ENCODE measurements at places on chromosomes 6 and 20. TPM values are rescaled to one million over a fixed set of nuclear protein-coding genes. Genes with fewer than 3 reads are reported as not detected.

DNA sequence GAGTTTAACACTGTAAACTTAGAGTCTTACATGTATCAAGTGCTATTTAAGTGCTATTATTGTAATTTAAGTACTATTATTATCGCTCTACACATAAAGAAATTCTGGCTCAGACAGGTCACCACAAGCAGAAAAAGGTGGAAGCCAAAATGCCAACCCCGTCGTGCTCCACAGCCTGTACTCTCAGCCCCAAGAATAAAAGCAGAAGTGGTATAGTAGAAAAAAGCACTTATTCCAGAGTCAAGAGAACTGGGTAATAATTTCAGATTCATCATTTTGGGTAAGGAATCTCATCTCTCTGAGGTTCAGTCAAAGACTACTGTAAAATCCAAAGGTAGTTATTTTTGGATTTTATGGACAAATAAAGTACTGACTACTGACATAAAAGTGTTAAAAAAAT is 943 bp downstream of the ZUP1 start:
- peaks cover 11% of the 10 kb centered on the region for H3K4me1 ChIP-seq
- H3K36me3 ChIP-seq: no peaks in the 10 kb centered on the region
- no peak overlapping the region for H3K27ac ChIP-seq
- DNase-seq: no peak
- no peaks in the 10 kb centered on the region for H3K27me3 ChIP-seq

DNA sequence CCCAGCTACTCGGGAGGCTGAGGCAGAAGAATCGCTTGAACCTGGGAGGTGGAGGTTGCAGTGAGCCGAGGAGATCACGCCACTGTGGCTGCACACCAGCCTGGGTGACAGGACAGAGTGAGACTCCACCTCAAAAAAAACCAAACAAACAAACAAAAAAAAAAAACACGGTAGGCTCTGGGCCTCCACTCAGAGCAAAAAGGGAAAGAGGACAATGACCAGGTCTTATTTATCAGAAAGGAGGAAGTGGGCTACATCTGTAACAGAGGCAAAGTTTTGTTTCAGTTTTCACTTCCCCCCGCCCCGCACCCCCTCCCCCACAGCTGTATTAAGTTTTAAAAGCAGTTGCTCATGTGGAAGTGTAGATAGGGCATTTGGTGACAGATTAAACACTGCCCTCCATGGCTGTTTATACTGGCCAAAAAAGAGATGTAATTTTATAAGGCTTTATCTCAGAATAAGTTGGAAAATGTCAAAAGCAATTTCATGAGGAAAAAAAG is 114.6 kb downstream of the RCAN2 start:
- no peak overlapping the region for H3K4me3 ChIP-seq
- no peak overlapping the region for H3K27ac ChIP-seq
- H3K27me3 ChIP-seq: no peaks in the 10 kb centered on the region

GRCh38 chr20:59230385-59230784 is 66.8 kb downstream of the ZNF831 start:
- no peak for DNase-seq
- H3K4me1 ChIP-seq: no peaks in the 10 kb centered on the region
- no peaks in the 10 kb centered on the region for H3K36me3 ChIP-seq
- no peak overlapping the region for H3K27ac ChIP-seq
- H3K4me3 ChIP-seq: no peak overlapping the region
- H3K27me3 ChIP-seq: no peaks in the 10 kb centered on the region

GRCh38 chr20:53899351-53900167 is 170.8 kb downstream of the BCAS1 start:
- no peaks in the 10 kb centered on the region for H3K27me3 ChIP-seq
- no peaks in the 10 kb centered on the region for H3K36me3 ChIP-seq
- H3K4me1 ChIP-seq: peaks cover 15% of the 10 kb centered on the region
- H3K4me3 ChIP-seq: no peak overlapping the region

- H3K27ac ChIP-seq: no peak overlapping the region
- no peak for DNase-seq
- no peaks in the 10 kb centered on the region for H3K27me3 ChIP-seq
- peaks cover 14% of the 10 kb centered on the region for H3K4me1 ChIP-seq
- no peak overlapping the region for H3K4me3 ChIP-seq
- no peaks in the 10 kb centered on the region for H3K36me3 ChIP-seq
Measured at GRCh38 chr6:25277857-25278256, 1.3 kb upstream of the CARMIL1 start.

DNA sequence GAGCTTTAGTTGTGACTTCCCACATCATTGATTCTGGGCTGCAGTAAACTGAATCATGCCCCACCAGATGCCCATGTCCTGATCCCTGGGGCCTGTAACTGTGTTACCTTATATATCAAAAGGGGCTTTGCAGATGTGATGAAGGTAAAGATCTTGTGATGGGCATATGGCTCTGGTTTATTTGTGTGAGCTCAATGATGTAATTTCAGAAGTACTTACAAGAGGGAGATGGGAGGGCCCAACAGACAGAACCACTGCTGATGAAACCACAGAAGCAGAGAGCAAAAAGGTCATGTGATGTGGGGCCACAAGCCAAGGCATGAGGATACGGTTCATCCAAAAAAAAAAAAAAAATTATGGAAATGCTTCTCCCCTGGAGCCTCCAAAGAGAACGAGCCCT is 118.7 kb downstream of the TOX2 start:
- H3K36me3 ChIP-seq: no peaks in the 10 kb centered on the region
- H3K4me3 ChIP-seq: no peak overlapping the region
- H3K4me1 ChIP-seq: no peaks in the 10 kb centered on the region

- no peak overlapping the region for H3K27ac ChIP-seq
- no peaks in the 10 kb centered on the region for H3K4me1 ChIP-seq
- H3K27me3 ChIP-seq: no peaks in the 10 kb centered on the region
- no peaks in the 10 kb centered on the region for H3K36me3 ChIP-seq
Measured at GRCh38 chr6:25815194-25815593, 16.7 kb downstream of the SLC17A1 start.

- no peak overlapping the region for H3K4me3 ChIP-seq
- no peak for DNase-seq
- no peak overlapping the region for H3K27ac ChIP-seq
- no peaks in the 10 kb centered on the region for H3K4me1 ChIP-seq
Measured at GRCh38 chr6:122374307-122374706, 25.1 kb upstream of the HSF2 start.

DNA sequence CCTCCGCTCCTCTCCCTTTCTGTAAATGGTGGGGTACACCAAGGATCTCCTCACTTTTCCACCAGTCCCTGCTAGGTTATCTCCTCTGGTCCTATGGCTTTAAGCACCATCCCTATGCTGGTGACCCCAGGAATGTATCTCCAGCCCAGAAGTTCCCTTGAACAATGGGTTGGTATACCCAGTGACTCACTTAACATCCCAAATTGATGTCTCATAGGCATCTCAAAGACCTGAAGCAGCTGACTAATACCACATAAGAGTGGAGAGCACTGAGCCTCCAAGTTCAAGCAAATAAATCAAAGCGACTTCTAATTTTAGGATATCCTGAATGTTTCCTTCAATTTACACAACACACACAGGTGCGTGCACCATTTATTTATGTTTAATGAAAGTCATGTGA is 48.3 kb downstream of the ADGRF1 start:
- H3K4me1 ChIP-seq: peaks cover 24% of the 10 kb centered on the region
- no peaks in the 10 kb centered on the region for H3K27me3 ChIP-seq
- H3K27ac ChIP-seq: no peak overlapping the region
- no peaks in the 10 kb centered on the region for H3K36me3 ChIP-seq
- DNase-seq: no peak
- H3K4me3 ChIP-seq: no peak overlapping the region

- DNase-seq: no peak
- H3K4me3 ChIP-seq: no peak overlapping the region
- no peaks in the 10 kb centered on the region for H3K27me3 ChIP-seq
- H3K36me3 ChIP-seq: no peaks in the 10 kb centered on the region
- no peak overlapping the region for H3K27ac ChIP-seq
- no peaks in the 10 kb centered on the region for H3K4me1 ChIP-seq
Measured at GRCh38 chr6:117955684-117956256, 48.7 kb downstream of the SLC35F1 start.

DNA sequence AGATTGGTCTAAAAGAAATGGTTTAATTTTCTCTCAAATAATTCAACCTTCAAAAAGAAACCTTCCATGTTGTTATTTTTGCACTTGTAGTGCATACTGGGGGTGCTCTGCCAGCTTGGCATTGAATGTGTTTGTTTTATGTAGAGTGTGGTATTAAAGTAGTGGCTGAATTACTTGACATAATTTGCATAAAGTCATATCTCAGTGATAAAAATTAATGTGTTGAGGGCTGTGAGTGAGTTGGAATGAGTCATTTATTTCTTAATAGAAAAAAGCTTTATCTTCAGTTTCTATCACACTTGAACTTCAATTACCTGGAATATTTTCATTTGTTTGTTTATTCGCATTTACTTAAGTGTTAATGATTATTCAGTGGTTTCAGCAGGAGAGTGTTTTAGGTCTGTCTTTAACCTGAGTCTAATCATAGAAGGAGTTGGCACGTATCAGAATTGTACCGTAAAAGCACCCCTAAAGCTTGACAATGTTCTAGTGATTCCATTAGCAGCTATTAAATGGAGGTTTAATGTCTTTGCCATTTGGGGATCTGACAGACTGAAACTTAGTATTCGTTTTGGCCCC is 801.2 kb upstream of the FLRT3 start:
- no peaks in the 10 kb centered on the region for H3K4me1 ChIP-seq
- H3K27me3 ChIP-seq: no peaks in the 10 kb centered on the region
- no peak overlapping the region for H3K27ac ChIP-seq
- H3K36me3 ChIP-seq: no peaks in the 10 kb centered on the region
- peak; percentile 2 for DNase-seq
- no peak overlapping the region for H3K4me3 ChIP-seq

DNA sequence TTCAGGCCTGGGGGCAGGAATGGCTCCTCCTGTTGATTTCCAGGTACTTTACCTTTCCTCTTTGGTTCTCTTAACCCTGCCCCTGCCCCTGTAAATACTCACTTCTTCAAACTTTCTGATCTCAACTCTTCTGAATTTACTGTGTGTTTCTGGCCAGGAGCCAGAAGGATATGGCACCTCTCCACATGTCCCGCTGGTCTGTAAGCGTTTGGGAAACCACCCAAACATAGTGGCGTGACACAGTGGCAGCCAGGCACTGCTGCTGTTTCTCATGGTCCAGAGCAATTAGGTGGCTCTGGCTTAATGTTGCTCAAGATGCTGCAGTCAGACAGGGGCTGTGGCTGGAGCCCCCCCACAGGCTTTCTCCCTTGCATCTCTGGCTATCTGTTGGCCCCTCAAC is 374.5 kb downstream of the RNGTT start:
- H3K4me3 ChIP-seq: no peak overlapping the region
- no peak overlapping the region for H3K27ac ChIP-seq
- DNase-seq: no peak
- H3K27me3 ChIP-seq: no peaks in the 10 kb centered on the region
- no peaks in the 10 kb centered on the region for H3K36me3 ChIP-seq
- H3K4me1 ChIP-seq: no peaks in the 10 kb centered on the region

DNA sequence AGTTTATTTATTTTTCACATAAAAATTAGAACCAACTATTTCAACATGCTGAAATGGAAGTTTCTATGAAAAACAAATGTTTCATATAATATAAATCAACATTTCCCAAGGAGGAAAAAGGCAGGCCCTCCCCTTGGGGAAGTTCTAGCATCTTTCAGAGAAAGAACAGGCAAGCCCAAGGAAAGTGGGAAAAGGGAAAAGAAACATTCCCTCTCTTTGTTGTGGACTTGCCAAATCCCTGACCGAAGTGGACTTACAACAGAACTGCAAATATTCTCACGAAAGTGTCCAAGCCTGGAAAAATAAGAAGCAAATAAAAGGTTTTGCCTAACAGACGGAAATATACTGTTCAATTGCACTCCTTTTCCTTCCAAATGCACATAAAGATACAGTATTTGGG is 214.4 kb downstream of the ATXN1 start:
- H3K4me3 ChIP-seq: no peak overlapping the region
- no peak overlapping the region for H3K27ac ChIP-seq
- H3K36me3 ChIP-seq: no peaks in the 10 kb centered on the region
- H3K4me1 ChIP-seq: peaks cover 34% of the 10 kb centered on the region
- no peak for DNase-seq
- no peaks in the 10 kb centered on the region for H3K27me3 ChIP-seq

DNA sequence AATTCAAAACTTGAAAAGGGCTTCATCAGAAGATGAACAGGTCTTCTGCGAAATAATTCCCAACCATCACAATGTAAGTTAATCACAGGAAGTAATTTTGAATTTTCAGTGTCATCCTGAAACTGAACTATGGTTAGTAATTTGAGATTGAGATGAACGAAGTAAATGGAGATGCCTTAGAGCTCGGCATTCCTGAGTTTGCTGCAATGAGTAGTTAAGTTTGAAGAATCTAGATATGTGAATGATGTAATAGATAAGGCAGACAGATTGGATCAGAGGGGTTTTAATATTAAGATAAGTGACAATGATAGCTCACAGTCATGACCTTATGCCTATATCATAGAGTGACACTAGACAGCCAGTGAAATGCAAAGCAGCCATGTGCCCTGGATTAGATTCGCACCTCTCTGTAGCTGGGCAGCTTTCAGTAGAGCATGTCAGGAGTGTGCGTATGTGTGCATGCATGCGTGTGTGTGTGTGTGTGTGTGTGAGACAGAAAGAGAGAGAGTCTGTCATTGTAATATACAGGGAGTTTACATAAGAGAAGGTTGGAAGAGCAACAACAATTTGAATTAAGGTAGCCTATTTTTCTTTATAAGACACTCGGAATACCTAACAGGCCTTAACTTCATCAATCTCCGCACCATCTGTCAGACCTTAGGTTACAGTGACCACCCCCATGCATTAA is 233.0 kb downstream of the GMPR start:
- H3K27me3 ChIP-seq: no peaks in the 10 kb centered on the region
- peak overlapping the region; percentile 1 for H3K27ac ChIP-seq
- no peaks in the 10 kb centered on the region for H3K36me3 ChIP-seq
- H3K4me1 ChIP-seq: peaks cover 6% of the 10 kb centered on the region
- H3K4me3 ChIP-seq: no peak overlapping the region
- peak; percentile 17 for DNase-seq

DNA sequence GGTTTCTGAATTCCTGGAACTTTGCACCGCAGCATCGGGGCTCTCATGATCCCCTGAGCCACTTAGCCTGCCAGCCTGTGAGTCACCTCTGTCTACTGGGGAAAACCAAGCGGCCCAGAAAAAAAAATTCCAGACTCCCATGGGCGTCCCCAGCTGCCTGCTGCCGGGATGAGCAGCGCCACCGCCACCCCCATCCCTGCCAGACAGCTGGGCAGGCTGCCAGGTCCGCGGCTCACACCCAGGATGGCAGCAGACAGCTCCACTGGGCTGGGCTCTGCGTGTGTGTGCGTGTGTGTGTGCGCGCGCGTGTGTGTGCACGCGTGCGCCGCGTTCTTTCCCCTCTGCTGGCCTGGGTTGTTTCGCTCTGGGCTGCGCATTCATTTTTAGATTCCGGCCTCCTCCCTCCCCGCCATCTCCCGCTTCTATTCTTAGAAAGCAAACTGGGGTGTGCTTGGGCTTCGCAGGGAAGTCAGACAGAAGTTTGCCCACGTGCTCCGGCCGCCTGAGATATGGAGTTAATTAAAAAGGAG is 38.9 kb upstream of the PMEPA1 start:
- H3K4me1 ChIP-seq: peaks cover 4% of the 10 kb centered on the region
- H3K36me3 ChIP-seq: no peaks in the 10 kb centered on the region
- DNase-seq: peak; percentile 77
- no peaks in the 10 kb centered on the region for H3K27me3 ChIP-seq

- no peaks in the 10 kb centered on the region for H3K4me1 ChIP-seq
- no peaks in the 10 kb centered on the region for H3K27me3 ChIP-seq
- no peak for DNase-seq
- H3K36me3 ChIP-seq: no peaks in the 10 kb centered on the region
Measured at GRCh38 chr6:138920906-138921305, 67.1 kb downstream of the REPS1 start.

The DPPA5 gene
- not detected for total RNA-seq

The C6orf52 gene
- not detected for total RNA-seq

The PRICKLE4 gene
- 15.6 TPM for total RNA-seq

The PSMF1 gene
- total RNA-seq: 189 TPM

The CDC5L gene
- total RNA-seq: 24.7 TPM

The TTK gene
- total RNA-seq: not detected

The SYCP2 gene
- total RNA-seq: 4.9 TPM

The FERMT1 gene
- total RNA-seq: 6.7 TPM

The FAM120B gene
- total RNA-seq: 28.2 TPM

The HLA-DRB5 gene
- total RNA-seq: not detected

The VGLL2 gene
- total RNA-seq: not detected
